ENCODE measurements at places on chromosomes 16 and 17.

DNA sequence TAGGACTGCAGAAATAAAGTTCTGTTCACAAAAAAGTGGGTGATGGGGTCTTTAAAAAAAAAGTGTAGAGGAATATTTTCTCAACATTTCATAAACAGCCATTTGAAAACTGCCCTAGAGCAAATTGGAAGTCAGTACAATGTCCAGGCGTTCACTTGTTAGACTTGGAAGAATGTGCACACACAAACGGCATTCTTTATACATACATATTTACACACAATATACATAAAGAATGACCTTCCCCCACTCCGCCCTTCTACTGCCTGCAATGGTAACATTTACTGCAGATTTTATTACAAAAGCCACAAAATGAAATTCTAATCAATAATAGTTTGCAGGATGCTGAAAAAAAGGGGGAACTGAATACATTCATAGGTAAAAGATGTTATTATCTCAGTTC, 103.4 kb upstream of the TOX3 start:
- no peak for DNase-seq

DNA sequence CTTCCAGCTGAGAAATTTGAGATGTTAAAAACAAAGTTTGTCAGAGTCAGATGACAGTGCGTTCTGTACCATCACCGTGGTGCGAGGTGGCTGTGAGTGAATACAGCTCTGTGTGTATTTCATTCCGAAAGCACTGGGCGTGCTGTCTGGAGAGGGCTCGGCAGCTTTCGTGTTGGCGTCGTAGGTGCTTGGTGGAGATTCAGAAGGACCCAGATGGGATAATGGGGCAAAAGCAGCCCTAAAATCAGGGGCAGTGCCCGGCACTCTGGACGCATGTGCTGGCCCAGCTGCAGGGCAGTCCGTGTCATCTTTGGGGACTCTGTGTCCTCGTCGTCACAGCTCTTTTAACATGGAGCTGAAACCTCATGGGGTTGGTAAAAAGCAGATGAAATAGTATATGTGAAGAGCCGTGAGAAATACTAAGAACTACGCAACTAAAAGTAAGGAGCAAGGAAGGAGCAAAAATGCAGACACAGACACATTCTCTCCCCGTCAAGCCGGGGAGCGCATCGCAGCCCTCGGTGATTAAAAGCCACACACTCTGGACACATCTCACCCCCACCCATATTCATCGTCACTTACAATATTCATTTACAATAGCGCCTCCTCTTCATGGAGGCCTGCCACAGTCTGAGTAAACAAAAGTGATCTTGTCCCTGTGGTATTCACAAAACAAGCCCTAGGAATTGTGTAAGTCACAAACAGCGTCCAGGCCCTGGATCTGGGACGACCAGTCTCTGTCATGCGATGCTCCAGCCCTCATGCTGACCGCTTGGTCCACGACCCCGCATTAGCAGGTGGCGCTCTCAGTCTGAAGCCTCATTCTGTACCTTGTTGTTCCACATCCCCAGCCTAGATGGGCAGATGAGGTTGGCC, 206.7 kb downstream of the RPTOR start:
- DNase-seq: no peak

DNA sequence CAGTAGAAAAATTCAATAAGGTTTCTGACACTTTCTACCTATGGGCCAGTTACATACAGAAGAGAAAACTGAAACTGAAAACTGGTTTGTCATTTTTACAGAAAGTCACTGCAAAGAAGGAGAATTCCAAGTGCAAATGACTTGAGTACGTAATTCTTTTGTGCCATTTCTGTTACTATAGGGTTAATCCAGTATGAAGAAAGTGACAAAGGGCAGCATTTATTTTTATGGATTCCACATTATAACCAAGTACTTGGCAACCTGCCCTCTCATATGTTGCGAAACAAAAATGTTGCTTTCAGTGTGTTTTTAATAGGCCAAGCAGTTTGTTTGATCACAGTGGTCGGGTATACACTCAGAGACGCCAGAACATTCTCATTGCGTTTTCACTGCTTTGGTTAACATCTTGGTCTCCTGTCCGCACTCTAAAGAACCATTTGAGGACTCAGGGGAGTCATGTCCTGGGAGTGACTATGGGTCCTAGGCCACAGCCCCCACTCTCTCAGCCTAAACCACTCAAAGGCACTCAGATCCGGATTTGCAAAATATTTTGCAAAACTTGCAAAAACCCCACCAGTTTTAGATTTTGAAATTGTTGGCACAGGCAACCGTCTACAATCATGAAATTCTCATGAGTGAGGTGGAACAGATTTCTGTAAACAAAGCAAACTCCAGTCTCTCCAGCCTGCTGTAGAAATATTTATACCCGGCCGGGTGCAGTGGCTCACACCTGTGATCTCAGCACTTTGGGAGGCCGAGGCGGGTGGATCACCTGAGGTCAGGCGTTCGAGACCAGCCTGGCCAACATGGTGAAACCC, 15.4 kb upstream of the HELZ start:
- DNase-seq: no peak

DNA sequence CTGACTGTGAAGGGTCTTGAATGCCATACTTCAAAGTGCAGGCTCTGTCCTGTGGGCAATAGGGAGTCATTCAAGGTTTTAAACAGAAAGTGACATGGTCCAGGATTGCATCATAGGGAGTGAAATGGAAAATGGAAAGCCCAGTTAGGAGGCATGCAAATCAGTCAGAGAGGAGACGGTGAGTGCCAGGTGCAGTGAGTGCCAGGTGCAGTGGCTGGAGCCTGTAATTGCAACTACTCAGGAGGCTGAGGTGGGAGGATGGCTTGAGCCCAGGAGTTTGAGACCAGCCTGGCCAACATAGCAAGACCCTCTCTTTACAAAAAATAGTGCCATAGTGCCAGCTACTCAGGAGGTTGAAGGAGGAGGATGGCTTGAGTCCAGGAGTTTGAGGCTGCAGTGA, 35.2 kb upstream of the SIAH1 start:
- DNase-seq: no peak

- DNase-seq: no peak
These were observed 20.0 kb upstream of the GLG1 start for GRCh38 chr16:74626741-74627416.

DNA sequence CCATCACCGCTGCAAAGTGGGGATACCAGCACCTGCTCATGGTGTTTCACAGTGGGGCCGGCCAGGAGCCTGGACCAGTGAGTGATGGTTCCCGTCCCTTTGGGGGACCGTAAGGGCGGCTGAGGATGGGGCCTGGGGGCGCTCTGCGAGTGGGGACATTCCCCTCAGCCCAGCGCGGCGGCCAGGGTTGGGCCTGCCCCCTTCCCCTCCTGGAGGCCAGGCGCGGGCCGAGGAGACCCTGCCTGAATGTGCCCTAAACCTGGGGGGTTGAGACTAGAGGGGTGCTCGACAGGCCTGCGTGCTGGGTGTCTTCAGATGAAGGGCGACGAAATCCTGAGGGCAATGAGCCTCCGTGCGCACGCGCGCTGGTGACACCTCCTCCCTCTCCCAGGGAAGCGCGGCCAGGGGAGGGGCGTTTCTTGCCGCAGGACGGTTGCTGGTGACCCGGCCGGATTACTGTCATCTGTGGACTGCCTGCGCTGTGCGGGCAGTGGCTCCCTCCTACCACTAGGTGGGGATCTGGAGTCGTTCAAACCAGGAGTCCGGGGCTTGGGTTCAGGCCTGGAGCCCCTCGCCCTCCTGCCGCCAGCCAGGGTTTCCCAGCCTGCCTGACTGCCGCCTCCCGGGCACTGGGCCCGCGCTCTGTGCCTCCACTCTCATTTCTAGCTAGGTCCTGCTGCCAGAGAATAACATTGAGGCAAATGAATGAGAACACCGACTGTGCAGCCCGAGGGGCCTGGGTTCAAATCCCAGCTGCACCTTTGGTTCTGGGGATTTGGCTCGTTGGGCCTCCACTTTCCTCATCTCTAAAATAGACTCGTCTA, 17.1 kb downstream of the TBX2 start:
- DNase-seq: peak; percentile 25

GRCh38 chr16:57264950-57265371, 19.5 kb downstream of the PLLP start:
- no peak for DNase-seq

GRCh38 chr16:29667755-29668154, 4.7 kb downstream of the SPN start:
- DNase-seq: no peak

- no peak for DNase-seq
These were observed 8.1 kb downstream of the DEF8 start for GRCh38 chr16:89956505-89957215.

DNA sequence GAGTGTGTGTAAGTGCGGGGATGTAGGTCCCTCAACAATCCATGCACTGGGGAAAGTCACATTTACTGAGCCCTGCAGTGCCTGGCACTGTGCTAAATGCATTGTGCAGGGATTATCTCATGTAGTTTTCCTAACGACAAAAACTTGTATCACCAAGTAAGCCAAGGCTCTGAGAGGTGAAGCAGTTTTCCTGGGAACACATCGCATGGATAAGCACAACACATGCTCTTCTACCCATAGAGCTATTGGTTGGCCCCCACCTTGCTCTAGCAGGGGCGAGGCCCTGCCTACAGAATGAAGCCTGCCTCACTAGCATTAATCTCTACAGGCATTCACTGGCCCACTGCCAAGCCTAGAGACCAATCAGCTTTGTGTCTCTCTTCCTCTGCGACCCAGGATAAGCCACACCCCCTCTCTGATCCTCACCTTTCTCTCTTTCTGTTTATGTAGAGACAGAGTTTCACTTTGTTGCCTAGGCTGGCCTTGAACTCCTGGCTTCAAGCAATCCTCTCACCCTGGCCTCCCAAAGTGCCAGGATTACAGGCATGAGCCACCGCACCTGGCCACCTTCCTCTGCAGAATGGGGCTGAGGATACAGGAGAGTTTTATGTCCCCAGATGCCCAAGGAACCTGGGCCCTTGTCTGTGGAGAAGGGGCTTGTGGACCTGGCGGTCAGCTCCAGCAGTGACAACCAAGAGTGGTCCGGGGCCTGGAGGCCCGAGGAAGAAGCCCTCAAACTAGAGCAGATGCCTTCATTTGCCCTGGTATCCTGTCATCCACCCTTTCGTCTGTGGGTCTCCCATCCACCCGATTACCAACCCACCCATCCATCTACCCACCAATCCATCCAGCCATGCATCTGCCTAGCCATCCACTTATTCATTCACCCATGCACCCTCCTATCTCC, 12.8 kb downstream of the CDH16 start:
- DNase-seq: no peak

GRCh38 chr16:49980166-49980565, 44.9 kb upstream of the CNEP1R1 start:
- DNase-seq: peak; percentile 54

DNA sequence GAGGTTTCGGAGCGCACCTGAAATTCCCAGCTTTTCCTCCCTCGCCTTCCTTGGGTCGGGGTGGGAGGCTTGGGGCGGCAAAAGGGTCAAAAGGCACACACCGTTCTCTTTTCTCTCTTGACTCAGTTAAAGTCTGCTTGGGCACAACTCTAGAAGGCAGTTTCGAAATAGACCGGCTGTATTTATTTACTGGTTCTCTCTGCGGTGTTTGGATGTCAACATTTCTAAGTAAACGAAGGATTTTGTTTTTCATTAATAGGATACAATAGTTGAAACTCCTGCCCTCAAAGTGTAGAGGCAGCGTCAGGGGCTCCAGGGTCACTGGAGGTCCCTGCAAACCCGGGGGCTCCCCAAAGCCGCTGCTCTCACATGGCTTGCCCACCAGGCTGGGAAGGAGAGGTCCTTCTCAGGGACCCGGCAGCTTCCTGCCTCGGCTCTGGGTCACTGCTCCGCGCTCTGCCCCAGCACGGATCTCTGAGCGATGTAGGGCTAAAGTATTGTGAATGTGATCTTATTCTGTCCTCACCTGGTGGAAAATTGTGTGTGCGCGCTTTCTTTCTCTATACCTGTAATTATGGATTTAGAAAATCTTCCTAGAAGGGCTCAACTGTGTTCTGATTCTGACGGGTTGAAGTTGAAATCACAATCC, 952 bp downstream of the BMERB1 start:
- no peak for DNase-seq
